ENCODE measurements at places on chromosomes 16 and 17.
A peak's percentile ranks its signal among the peaks of the same experiment; 100 is the strongest.

DNA sequence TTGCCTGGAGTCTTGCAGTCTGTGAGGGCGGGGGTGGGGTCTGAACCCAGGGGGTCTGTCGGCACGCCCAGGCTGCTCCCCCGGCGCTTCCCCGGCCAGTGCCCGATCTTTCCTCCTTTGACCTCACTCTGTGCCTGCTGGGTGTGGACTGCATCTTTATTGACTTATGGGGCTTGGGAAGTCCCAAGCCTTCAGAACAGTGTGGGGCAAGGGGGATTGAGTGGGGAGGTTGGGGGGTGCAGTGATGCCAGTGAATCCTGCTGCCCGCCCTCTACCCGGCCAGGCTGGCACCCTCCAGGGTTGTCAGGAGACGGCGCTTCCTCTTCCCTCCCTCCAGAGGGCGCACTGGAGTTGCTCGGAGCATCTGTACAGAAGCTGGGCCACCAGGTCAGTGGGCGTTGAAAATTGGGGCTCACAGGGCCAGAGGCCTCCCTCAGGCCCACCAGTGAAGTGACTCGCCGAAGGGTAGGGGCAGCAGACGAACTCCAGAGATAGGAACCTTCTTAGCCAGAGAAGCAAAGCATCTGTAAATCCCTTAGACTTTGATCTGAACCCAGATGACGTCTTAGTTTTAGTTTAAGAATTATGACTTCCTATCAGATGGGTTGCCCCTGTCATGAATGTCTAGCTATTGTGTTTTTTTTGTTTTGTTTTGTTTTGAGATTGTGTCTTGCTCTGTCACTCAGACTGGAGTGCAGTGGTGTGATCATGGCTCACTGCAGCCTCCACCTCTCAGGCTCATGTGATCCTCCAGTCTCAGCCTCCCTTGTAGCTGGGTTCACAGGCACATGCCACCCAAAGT lies 184.8 kb upstream of the CIBAR2 start:
- peak; percentile 49 for DNase-seq

DNA sequence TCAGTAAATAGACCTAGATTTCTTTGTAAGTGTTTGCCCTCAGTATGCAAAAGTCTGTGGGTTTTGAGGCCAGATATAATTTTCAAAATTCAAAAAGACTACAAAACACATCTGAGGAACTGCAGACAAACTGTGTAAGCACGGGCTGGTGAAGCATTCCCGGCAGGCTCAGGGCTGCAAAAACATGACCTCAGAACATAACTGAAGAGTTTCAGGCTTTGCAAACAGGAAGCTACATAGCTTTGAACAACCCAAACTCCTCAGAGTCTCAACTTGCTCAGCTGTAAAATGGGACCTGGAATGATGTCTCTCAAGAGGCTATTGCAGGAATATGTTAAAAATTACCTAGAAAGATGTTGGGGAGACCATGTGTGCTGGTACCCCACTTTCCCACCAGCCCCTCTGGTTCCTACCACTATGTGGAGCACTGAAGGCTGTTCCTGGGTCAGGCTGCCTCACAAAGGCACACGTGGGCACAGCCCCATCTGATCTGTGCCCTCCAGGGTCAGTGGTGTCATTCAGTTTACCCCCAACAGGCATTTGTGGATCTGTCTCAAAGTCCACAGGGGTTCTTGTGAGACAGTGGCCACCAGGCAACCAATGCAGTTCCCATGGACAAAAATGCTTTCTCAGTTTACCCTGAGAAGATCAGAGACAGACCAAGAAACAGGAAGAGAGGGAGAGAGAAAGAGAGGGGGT lies 72.9 kb downstream of the CREBBP start:
- DNase-seq = no peak

DNA sequence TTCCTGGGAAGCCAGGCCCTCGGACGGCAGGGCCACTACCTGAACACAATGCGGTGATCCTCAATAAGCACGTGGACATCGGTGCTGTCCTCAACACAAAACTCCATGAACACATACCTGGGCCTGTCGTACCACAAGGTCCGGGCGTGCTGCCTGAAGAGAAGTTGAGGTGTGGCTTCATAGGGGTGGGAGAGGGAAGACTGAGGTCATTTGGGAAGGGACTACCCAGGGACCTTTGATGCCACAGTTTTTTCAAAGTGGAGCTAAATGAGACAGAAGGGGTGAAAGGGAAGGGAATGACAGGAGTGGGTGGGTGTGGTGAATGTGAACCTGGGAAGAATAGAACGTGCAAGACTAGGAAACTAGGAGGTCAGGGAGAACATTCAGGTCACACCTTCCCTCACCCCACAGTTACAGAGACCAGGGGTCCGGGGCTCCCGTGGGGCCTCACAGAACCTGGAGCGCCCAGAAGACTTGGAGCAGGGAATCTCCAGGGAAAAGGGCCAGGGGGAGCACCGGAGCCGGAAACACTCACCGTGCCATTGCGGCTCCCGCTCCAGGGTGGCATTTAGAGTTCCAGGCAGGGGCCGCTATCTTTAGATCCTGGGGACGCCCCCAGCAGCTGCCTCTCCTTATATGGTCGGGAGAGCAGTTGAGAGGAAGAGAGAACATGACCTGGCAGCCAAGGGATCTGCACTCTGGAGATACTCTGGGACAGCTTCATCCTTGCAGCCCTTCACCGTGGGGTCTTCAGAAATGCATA lies at the start of gene PTGES3L:
Gene PTGES3L, minus strand, starts transcription at position 570 of the 763 bp plus-strand sequence. Its CDS starts 27 bp downstream, at position 543.
- peak; percentile 20 for DNase-seq

GRCh38 chr17:3026856-3027751 lies 36.3 kb downstream of the OR1D5 start:
- no peak for DNase-seq

GRCh38 chr17:4872786-4873185 lies 26.6 kb upstream of the C17orf107 start:
- no peak for DNase-seq

- no peak for DNase-seq
Measured at GRCh38 chr17:73742948-73743381, 98.7 kb upstream of the SDK2 start.

DNA sequence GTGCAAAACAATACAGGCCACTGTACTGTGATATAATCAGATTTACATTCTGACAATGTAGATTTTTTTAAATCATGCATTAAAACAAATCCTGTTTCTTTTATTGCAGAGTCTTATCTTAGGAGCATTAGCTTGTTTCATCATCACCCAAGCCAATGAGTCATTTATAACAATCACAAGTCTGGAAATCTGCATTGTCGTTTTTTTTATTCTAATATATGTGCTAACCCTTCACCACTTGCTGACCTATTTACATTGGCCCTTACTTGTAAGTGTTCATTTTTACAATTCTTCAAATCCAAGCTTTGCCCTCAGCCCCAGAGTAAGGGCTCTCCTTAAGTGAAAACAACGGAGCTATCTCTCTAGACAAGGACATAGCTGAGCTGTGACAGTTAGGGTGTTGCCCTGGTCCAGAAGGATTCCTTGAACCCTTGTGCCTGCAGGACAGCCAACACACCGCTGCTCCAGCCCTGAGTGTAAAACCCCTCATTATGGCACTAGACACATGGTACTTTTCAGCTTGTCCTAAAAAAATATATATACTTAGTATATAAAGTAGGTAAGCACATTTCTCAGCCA lies 3.7 kb downstream of the CMTM1 start:
- no peak for DNase-seq

Data from activated T-helper 2 cell treated with anti-CD3 and anti-CD28 coated beads, Interferon-gamma antibody, Interleukin-2, Interleukin-4, amounts not matched to agents 10 μg/mL and 5 μg/mL and 100 μg/mL, durations not matched to agents 14 hours and 24 hours and 36 hours (primary cell).